Fibroblast of skin of right biceps (primary cell): ENCODE measurements at places on chromosomes 11 and 22.

- no peak for DNase-seq
Observed at GRCh38 chr11:118923721-118924587, 1.8 kb downstream of the BCL9L start.

DNA sequence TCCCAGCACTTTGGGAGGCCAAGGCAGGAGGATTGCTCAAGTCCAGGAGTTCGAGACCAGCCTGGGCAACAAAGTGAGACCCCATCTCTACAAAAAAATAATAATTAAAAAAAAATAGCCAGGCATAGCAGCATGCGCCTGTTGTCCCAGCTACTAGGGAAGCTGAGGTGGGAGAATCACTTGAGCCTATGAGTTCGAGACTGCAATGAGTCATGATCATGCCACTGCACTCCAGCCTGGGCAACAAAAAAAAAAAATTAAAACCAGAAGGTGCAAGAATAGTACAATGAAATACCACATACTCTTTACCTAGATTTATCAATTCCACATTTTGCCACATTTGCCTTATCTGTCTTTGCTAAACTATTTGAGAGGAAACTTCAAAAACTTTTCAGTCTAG is 8.2 kb downstream of the DPF2 start:
- no peak for DNase-seq

DNA sequence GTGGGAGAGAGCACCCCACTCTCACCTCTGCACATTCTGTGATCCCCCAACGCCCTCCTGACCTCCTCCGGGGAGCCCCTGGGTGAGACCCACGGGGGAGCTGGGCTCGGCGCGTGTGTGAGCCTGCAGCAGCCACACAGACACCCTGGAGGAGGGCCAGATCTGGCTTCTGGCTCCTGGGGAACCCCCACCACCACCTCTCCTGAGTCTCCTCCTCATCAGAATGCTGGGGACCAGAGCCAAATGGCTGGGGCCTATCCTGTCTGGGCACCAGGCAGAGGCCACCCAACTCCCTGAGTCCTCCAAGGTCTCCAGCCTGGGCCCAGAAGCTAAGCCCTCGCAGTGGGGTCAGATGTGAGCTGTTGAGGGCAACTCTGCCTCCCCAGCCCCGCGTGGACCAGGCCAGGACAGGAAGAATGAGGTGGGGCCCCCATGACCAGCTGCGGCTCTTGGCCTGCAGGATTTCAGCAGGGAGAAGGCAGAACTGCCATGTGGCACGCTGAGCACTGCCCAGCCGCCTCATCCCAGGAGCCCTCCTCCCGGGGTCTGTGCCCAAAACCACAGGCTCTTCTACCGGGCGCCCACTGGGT is 5.5 kb upstream of the PIM3 start:
- peak; percentile 30 for DNase-seq

DNA sequence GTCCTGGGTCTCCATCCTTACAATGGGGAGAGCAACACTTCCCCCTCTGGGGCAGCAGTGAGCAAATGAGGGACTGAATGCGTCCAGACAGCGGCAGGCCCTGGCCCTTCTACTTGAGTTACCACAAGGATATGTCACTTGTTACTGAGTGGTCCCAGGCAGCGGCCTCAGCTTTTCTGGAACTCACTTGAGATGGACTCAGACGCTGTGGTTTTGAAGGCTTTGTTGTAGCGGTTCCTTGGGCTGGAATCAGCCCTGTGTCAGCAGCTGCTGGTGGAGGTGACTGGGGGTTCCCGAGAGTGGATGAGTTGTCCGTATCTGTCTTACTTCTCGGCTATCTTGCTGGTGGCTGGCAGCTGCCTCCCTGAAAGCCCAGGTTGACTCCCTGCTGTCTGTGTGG is 77.0 kb downstream of the MICAL2 start:
- DNase-seq, result peak; percentile 81

DNA sequence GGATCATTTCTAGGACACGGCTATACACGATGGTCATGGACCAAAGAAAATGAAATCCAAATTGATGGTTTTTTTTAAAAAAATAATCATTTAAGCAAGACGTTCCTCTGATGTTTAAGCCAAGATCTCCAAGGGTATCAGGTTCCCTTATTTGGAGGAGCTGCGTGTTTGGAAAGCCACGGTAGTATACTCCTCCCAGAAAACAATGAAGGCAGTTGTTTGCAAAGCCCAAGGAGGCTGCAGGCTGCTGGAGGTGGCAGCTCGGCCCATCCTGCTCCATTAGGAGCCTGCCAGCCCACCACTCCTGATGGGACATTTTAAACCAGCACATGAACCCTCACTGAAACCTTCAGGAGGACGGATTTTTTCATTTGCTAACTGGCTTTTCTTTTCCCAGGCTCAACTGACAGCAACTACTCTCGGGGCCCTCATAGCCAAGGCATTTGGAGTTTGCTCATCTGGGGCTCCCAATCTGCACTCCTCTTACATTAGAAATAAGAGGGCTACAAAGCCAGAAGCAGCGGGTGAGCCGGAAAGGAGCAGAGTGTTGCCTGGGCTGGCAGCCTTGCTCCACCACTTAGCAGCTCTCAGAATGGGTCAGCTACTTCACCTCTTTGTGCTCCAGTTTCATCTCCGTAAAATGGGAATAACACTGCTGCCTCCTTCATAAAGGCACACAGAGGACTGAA is 58.4 kb downstream of the ABTB2 start:
- DNase-seq, result no peak

GRCh38 chr22:28608546-28608945 is 71.1 kb downstream of the TTC28 start:
- DNase-seq, result no peak

DNA sequence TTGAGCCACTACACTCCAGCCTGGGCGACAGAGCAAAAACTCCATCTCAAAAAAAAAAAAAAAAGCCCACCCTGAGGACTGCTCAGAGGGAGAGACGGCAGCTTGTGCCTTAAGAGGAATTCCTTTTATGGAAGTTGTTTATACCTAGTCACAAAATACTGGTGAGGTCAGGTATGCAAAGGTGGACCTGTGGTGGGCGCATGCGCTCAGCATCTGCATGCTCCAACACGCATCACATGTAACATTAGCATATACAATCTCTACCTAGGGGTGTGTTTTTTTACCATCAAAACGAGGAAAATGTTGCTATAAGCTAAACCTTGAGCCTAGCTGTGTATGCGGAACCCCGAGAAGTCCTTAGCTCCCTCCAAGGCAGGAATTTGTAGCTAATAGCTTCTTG is 6.8 kb upstream of the SART1 start:
- no peak for DNase-seq

- DNase-seq, result peak; percentile 66
Observed at GRCh38 chr11:66388780-66389386, 17.3 kb upstream of the SLC29A2 start.

DNA sequence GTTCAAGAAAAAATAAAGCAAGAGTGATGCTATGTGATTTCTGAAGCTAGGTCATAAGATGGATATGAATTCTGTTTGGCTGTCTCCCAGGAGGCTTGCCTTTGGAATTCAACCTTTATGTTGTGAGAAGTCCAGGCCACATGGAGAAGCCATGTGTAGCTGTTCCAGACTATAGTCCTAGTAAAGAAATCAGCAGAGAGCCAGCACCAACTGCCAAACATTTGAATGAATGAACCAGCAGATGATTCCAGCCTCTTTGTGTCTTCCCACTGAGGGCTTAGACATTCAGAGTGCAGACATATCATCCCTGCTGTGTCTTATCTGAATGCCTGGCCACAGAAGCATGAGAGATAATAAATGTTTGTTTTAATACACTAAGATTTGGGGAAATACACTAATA is 1150.6 kb downstream of the DLG2 start:
- peak; percentile 36 for DNase-seq

DNA sequence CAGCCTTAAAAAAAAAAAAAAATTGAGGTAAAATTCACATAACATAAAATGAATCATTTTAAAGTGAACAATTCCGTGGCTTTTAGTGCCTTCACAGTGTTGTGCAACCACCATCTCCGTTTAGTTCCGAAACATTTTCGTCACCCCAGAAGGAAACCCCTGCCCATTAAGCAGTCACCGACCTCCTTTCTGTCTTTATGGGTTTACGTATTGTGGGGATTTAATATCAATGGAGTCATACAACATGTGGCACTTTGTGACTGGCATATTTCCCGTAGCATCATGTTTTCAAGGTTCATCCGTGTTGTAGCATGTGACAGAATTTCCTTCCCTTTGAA is 65.5 kb downstream of the BCR start:
- peak; percentile 26 for DNase-seq

DNA sequence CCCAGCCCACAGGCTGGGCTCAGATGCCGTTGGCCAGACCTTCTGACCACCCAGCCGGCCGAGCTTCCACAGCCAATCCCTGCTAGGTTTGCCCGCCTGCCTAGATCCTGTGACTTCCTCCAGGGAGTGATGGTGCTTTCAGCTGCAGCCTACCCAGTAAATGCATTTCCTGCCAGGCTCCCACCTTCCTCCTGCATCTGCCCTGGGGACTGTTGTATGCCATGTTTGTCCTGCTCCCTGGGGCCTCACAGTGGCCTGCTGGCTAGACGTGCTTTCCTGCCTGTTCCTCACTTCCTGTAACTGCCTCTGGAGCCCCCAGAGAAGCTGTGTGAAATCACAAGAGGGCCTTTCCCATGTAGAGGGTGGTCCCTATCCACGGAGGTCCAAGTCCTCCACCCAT is 86.2 kb downstream of the GALNT18 start:
- no peak for DNase-seq
